ENCODE measurements at places on chromosomes 2 and 18.

GRCh38 chr2:160368988-160369930 is 124.3 kb downstream of the RBMS1 start:
- no peak for DNase-seq

- DNase-seq = no peak
Measured at GRCh38 chr18:23178661-23179081, 43.4 kb downstream of the CABLES1 start.

DNA sequence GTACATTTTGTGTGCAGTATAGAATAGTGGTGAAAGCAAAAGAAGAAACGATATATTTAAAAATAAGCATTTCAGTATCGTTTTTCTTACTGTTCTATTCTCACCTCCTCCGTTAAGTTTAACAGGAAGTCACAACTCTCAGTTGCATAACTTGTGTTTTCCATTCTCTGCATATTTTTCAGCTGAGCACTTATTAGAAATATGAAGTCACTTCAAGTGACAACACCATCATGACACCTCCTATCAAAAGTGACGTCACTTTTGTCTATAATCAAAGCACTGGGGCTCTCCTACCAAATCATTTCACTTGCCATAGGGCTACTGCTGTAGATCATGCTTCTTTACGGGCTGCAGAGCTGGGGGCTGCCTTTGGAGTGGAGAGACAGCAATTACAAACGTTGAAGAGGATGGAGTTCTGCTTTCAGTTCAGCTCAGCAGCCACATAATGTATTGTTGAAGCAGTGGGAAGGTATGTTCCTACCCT is 36.3 kb downstream of the STAT4 start:
- peak; percentile 30 for DNase-seq

GRCh38 chr2:28452534-28453081 is 43.3 kb upstream of the PLB1 start:
- peak; percentile 84 for DNase-seq

GRCh38 chr2:231181860-231182512 is 16.4 kb upstream of the ARMC9 start:
- peak; percentile 49 for DNase-seq

All from hematopoietic multipotent progenitor cell treated with erythropoietin and hydrocortisone succinate and interleukin-3 and kit ligand, for 6 days (in vitro differentiated cells).